T-helper 9 cell (primary cell): ENCODE measurements at places on chromosomes 2 and 18.

DNA sequence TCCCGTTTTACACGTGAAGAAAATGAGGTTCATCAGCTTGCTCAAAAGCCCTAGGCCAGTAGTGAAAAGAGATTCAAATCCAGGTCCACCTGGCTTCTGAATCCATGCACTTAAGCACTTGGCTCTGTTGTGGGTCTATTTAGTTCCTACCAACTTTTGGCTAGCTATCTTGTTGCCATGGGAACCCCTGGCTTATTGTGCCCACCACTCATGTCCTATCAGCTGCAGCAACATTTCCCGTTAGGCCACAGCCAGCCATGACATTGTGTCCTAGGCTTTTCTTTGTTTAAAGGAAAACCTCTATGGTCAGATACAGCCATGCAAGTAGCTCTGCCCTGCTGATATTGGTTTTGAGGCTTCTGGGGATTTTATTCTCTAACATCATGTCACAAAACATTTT, 49.8 kb downstream of the PLEK start:
- no peak for DNase-seq

DNA sequence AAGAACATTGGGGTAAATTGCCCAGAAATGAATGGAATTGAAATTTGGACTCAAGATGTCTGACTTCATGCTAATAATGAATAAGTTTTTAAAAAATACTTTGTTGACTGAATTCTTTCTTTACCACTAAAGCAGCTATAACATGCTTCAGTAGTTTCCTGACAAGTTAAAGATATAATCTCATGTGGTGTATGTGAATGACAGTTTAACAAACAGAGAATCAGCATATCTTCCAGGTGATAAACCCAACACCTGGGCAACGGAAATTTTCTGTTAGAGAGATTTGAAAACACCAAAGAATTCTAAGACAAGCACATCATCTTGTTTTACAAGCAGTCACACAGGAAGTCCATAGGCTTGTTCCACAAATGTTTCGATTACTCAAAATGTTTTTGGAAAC, 372.6 kb upstream of the VRK2 start:
- DNase-seq = no peak

GRCh38 chr2:217832987-217833386, 169.8 kb downstream of the TNS1 start:
- no peak for DNase-seq

DNA sequence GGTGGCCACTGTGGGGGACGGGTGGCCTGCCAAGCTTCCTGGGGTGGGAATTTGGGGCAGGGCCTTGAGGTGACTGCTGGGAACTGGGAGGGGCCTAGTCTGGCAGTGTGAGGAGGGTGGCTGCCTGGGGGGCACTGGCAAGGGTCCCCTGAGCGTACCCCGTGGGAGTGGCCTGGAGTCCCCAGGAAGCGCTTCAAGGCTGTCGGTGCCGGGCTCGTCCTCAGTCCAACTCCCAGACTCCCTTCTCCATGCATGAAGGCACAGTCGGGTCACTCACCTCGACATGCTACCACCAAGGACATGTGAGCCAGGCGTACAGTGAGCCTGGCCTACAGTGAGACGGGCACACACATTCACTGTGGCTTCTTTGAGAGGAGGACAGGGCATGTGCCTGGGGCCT, 105.3 kb downstream of the SMIM21 start:
- no peak for DNase-seq

DNA sequence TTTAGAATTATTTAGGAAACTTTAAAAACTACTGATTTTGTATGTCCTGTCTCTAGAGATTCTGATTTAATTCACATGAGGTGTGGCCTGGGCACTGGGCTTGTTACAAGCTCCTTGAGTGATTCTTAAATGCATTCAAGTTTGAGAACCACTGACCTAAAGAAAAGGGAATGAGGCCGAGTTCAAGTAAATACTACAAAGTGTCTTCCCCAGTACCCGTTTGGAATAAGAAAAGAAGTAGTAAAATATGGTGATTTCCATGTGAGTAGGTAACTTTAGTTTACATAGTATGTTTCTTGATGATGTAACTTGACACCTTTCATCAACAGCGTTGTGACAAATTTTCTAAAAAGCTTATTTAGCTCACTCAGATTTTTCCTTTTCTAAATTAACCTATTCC, 1022.9 kb upstream of the NRXN1 start:
- DNase-seq = no peak

DNA sequence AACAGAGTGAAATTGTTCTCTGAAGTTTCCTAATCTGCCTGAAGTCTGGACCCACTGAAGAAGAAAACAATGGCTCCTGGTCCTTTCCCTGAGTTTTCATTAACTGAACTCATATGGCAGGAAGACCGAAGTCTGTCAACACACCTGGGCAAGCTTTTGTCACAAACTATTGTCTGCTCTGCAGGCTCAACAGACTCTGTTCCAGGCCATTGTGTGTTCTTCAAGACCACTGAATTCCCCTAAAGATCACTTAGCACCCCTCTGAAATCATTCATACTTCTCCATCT, 6.6 kb upstream of the TMEM37 start:
- no peak for DNase-seq

DNA sequence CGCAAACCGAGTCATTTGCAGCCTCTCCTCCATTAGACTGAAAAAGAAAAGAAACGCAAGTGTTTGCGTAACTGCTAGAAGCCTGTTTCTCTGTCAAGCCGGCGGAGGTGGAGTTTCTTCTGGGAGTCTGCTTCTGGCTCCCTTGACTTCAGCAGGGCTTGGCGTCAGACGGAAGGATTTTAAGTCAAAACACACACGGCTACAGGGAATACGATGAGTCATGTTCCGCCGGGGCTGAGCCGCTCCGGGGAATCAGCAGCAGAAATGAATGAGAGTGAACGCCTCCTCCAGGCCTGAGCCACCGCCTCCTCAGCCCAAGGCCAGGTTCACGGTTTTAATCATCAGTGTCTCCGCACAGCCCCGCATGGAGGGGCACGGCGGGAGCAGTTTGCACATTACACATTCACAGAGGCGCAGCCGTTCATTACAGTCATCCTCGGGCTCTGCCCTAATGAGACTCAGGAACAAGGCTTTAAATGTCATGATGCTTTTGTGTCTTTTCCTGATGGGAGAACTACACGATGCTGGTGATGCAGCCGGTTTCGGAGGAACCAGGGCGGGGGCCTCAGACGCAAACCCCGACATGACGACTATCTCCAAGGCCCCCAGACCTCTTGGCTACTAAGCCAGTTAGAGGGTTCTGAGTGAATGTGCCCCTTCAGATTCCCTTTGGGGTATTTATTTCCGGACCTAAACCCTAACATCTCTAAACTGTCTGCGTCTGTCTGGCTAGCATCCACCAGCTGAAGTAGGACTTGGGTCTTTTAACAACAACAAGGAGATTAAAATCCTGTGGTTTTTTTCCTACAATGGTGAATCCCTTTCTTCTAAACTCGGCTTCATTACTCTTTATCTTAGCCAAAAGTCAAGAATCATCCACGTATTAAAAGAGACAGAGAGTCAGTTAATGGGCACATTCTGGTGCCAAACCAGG, 11.1 kb upstream of the SCG2 start:
- DNase-seq = no peak

GRCh38 chr2:24273598-24273997, 86.7 kb downstream of the ITSN2 start:
- DNase-seq = no peak

DNA sequence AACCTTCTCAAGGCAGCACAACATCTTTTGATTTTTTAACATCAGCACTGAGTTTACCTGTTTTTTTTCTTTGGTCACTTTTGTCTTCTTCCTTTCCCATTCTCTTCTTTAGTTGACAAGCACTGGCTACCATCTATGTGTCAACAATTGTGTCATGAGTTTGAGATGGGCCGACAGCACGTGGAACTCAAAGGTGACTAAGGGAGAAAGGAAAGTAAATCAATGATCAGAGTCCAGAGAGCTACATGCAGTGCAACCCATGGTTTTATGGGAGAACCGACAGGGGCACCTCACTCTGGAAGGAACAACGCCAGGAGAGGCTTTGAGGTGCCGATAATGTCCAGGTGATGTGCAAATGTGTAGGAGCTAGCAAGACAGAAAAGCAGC, 755.5 kb downstream of the RNF144A start:
- DNase-seq = no peak

GRCh38 chr2:17164550-17164949, 353.7 kb downstream of the RAD51AP2 start:
- no peak for DNase-seq

GRCh38 chr2:23069923-23070322, 315.1 kb upstream of the KLHL29 start:
- no peak for DNase-seq

DNA sequence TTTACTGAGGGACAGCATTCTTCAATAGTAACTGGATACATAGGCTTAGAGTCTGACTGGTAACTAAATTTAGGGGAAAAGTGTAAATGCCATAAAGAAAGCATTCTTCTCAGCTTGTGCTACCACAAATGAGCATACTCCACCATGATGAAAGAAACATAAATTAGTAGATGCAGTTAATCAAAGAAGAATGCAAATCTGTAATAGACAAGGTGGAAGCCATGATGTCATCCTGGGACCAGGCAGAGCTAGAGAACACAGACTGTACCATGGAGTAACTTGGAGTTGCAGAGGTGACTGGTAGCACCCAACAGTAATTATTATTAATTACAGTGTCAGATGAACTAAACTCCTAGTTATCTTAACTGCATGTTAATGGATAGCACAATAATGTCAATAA, 51.7 kb downstream of the RBKS start:
- DNase-seq = no peak

- no peak for DNase-seq
Observed at GRCh38 chr2:240629968-240630770, 4.9 kb downstream of the GPR35 start.

DNA sequence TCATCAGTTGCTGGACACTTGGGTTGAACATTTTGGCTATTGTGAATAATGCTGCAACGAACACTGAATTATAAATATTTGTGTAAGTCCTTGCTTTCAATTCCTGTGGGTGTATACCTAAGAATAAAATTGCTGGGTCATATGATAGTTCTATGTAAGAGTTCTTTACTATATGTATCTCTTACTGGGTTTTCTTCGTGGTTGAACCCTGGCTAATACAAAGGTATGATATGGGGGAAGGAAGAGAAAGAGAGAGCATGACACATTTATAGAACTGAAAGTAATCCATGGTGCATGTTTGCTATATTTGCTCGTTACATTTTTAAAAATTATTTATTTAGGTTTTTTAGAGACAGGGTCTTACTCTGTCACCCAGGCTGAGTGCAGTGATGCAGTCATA, 143.1 kb upstream of the GAREM1 start:
- no peak for DNase-seq

GRCh38 chr2:233051241-233052149, 8.6 kb upstream of the INPP5D start:
- no peak for DNase-seq

- DNase-seq = no peak
Observed at GRCh38 chr2:3406501-3406900, 27.0 kb downstream of the TRAPPC12 start.

DNA sequence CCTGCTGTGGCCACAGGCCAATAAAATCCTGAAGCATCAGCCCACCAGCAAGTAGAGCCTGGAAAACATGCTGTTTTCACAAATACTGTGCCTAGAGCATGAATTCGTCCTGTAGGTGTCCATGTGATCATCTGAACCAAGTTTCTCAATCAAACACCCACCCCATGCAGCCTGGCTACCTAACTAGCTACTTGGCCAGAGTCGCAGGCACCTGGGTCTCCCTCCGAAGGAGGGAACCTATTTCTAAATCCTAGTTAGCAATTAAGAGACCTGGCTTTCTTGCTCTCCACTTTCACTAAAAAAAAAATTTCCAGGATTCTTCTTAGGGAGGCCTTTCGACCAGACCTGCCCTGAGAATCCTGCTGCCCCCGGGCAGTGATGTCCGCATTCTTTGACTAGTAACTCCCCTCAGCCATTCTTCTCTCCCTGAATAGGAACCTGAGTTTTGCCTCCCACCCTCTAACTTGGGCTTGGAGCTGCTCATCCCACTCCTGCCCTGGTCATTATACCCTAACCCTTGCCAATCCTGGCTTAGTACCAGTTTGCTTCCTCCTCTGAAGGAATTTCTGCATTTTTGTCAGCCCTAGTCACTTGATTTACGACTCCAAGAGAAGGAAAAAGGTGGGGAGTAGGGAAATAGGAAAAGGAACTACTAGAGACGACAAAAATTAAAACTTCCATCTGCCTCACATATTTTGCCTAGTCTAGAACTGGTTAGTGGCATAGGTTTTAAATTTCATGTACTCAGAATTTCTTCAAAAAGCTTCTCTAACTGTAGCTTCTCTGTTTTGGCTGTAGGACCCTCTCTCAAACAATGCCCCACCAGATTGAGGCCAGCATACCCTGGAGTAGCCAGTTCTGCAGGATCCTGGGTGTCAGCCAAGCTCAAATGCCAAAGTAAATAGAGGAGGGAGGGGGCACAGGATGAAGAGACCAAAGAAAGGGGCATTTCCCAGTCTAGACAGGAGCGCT, 25.4 kb upstream of the TANK start:
- DNase-seq = no peak

DNA sequence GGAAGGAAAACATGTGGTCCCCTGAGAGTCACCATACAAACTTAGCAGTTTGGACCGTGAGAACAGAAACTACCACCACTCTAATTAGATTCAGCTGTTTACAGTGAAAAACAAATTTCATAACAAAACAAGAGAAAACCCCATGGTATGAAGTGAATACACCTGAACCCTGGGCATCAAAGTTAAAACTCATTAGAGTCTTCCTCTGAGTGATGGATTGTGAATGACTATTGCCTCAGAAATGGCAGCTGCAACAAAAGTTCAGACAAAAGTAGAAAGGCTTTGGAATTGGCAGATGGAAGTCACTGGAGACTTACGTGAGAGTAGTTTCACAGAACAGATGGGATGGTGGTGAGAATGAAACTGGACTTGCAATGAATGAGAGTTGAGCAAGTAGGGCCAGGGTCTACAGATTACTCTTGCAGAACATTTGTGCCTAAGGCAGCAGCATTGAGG, 98.0 kb downstream of the AAK1 start:
- DNase-seq = no peak

DNA sequence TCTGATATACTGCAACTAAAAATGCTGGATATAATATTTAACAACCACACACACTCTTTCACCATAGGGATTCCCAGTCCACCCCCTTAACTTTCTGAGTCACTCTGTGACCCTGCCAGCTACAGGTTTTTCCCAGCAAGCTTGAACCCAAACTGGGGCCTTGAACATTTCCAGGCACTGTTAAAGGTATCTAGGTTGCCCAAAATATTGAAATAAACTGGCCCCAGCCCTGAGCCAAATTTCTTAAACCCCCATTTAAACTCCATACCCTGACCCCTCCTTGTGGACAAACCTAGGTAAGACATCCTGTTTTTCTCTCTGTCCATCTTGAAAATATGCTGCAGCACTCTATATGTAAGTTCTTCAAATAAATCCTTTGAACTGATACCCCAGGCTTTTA, 19.7 kb upstream of the DCTN1 start:
- no peak for DNase-seq

GRCh38 chr2:174719016-174719415, 45.3 kb downstream of the CHRNA1 start:
- no peak for DNase-seq
